ENCODE measurements at places on chromosomes 12 and 14. TPM values are rescaled to one million over a fixed set of nuclear protein-coding genes. Genes with fewer than 3 reads are reported as not detected.
A peak's percentile ranks its signal among the peaks of the same experiment; 100 is the strongest.

- peak; percentile 97 for DNase-seq
Observed at GRCh38 chr14:103141117-103141796, 18.0 kb downstream of the TNFAIP2 start.

DNA sequence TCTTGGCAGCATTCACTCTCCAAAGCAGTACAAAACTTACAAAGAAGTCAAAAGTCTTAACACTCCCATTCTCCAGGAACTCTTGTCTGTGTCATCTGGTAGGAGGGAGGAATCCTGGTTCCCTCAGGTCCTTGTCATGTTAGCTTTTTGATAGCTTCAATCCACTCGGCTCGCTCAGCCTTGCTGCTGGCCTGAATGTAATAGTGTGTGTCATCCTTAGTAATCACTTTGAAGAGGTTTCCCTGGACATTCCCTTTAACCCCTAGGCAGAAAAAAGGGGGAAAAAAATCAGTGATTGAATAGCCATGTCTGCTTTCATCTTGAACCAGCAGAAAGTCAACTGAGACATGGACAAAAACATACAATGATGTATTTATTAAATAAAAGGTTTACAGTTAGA lies 24.8 kb downstream of the PLEK2 start:
- no peak for DNase-seq

GRCh38 chr12:119393677-119394076 lies 59.1 kb downstream of the CCDC60 start:
- DNase-seq, result no peak

GRCh38 chr12:105574056-105574715 lies 243.7 kb downstream of the C12orf75 start:
- DNase-seq, result no peak

The TAS2R7 gene
- not detected for total RNA-seq

The AGAP2 gene
- total RNA-seq, result 1.1 TPM

The GDF3 gene
- total RNA-seq, result 19.3 TPM

The TDG gene
- 57.0 TPM for total RNA-seq

GRCh38 chr12:103771466-103771865 lies 69.6 kb downstream of the NT5DC3 start:
- peak; percentile 82 for DNase-seq
